RCC 7860 (cell line): ENCODE measurements at places on chromosomes 2 and 18.

- peak; percentile 62 for DNase-seq
These were observed 702 bp downstream of the LMAN1 start for GRCh38 chr18:59358414-59358711.

DNA sequence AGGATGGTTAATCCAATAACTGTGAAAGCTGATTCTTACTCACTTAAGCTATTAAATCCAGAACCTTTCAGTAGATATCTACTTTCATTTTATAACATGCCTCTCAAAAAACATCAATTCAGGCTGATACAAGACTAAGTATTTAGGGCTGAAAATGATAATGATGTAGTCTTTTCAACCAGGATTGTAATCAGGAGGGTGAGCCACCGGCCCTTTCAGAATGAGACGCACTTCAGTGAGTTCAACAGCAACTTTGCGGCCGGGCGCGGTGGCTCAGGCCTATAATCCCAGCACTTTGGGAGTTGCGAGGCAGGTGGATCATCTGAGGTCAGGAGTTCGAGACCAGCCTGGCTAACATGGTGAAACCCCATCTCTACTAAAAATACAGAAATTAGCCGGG, 30.4 kb downstream of the RBMS1 start:
- DNase-seq: no peak

DNA sequence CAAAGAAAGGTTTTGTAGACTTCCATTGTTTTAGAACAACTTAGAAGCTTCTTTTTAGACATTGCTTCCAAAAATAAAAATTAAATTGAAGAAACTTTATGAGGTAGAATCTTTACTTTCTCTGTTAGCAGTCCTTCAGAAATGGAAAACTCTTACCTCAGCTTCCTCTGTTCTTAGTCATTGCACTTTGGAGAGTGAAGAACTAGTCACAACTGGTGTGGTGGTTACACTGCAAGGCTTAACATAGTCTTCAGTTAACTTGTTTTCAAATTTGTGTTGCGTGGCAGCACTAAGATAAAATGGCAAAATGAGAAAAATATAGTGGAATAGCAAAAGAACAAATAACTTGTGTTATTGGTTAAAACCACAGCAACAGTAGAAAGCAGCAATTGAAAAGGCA, 332.6 kb downstream of the KIAA1328 start:
- no peak for DNase-seq

DNA sequence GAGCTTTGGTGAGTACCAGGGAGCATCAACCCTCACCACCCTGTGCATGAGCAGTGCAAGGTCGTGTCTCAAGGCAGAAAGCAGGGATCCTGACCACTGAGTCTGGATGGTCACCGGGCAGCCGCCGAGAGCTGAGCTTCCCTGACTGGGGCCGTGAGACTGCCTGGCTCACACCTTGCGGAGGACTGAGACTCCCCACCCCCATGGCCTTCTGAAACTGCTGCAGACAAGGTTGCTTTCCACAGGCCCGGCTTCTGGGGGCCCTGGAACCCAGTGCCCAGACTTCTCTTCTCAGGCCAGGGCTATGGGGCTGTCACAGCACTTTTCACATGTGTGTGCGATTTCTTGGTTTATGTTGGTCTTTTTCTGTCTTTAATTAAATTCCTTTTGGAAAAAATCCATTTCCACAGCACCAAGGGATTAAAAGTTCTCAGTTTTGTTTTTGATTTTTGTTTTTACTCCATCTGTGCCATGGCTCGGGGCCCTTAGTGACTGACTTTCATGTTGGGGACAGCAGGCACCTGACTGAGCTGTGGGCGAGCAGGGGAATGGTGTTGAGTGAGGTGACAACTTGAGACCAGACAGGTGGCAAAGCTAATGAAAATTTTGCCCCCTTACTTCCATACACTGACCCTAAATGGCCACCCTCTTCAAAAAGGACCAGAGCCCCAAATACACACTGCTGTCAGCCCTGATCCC, 297.9 kb downstream of the CYP26B1 start:
- DNase-seq: no peak

DNA sequence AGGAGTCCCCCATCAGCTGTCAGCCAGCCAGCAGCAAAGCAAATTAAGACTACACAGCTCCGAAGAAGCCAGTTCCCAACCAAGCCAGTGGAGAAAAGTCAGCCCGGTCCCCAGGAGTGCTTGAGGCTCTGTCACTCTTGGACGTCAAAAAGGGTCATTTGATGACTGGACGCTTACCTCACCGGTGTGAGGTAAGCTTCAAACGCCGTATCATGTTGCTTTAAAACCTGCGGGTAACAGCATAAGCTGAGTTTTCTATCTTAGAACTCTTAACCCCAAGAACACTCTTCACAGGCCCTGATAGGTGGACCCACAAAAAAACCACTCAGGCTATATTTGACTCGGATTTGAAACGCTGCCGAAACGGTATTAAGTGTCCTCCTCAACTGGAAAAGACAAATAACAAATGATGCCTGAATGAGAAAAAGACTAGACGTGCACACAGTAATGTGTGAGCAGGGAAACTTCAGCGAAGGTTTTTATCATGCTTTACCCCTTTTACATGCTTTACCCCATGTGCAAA, 682 bp upstream of the LNPK start:
- DNase-seq: no peak

GRCh38 chr2:224946895-224947294, 95.4 kb downstream of the DOCK10 start:
- DNase-seq: peak; percentile 22

DNA sequence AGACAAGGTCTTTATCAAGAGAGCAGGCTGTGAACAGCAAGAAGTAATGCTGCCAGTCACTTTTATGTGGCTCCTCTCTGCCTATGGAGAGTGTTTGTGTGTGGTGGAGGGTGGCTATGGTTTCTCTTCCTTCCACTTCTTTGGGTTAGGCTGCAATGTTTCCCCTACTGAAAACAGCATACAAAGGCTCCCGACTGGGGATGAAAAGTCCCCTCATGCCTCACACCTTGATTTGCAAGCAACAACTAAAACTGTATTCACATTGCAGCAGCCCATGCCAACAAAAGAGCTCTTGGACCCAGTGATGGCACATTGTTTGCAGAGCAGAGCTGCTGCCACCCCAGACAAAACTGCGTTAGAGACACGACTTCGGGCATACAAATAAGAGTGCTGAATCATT, 301.6 kb downstream of the SLC8A1 start:
- no peak for DNase-seq

DNA sequence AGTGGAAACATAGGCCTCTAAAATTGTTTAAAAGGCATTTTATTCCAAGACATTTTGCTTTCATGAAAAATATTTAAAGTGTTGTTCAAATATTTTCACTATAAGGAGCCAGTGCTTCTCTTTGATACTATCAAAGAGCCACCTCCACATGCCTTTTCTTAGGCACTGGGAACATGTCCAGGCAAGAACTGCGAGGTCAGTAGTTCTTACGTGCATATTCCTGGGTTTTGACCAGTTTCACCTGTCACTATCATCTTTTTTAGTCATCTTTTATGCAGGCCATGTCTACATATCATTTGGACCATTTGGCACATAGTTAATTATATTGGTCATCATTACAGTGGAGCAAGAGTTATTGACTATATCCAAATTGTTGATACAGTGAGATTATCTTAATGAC, 195.3 kb downstream of the CCDC85A start:
- no peak for DNase-seq

DNA sequence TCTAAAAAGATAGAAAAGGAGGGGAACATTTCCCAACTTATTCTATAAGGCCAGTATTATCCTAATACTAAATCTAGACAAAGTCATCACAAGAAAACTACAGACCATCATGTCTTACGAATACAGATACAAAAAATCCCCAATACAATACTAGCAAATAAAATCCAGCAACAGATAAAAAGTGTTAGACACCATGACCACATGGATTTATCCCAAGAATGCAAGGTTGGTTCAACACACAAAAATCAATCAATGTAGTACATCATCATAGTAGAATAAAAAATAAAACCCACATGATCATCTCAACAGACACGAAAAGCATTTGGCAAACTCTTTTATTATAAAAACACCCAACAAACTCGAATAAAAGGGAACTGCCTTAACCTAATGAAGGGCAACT, 18.5 kb downstream of the SLC66A2 start:
- no peak for DNase-seq

DNA sequence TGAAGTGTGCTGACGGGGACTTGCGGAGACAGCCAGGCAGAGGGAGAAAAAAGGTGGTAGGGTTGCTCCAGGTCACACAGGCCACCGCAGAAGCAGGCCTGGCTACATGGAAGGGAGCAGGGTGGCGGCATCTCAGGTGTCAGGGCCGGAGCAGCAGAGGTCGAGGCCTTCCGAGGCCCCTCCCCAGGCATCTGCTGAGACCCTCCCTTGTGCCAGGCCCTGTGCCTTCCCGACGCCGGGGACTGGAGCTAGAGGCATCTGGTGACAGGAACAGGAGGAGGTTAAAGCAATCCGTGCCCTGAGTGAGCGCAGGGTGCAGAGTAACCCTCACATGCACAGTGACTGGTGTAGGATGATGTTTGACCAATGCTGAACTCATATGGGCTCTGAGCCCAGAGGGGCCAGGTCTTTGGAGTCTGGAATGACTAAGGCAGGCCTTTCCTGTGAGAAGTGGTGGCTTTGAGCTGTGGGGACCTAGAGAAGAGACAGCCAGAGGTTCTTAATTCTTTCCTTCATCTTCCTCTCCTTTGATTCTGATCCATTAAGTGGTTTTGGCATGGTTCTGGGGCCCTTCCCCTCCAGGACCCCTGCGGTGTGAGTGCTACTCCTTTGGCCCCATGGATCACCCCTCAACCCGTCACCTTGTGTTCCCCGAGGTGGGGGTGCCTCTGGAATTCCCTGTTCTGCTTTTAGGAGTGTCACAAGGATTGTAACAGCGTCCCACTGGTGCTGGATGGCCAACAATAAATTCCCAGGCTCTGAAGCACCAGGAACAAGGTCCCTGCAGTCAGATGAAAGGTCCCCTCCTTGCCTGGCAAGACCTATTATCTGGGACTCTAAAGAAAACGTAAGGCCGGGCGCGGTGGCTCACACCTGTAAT, 72.1 kb downstream of the KLHL29 start:
- DNase-seq: no peak

GRCh38 chr2:159904959-159905305, 106.9 kb upstream of the CD302 start:
- no peak for DNase-seq

DNA sequence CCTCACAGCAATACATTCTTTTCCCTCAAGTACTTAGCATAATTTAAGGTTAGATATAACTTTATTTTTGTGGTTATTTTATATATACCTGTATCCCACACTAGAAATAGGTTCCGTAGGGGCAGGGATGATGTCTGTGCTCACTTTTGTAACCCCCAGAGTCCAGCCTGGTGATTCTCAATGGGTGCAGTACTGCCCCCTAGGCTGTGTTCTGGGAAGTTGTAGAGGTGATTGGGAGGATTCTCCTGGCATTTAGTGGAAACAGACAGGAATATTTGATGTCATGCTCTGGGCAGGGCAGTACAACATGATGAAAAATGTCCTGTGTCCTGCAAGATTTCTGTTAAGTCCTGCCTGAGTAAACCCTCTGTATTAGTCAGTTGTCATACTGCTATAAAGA, 333.3 kb downstream of the PLCL1 start:
- no peak for DNase-seq

- DNase-seq: no peak
These were observed 102.3 kb downstream of the ZFP36L2 start for GRCh38 chr2:43123981-43124686.

DNA sequence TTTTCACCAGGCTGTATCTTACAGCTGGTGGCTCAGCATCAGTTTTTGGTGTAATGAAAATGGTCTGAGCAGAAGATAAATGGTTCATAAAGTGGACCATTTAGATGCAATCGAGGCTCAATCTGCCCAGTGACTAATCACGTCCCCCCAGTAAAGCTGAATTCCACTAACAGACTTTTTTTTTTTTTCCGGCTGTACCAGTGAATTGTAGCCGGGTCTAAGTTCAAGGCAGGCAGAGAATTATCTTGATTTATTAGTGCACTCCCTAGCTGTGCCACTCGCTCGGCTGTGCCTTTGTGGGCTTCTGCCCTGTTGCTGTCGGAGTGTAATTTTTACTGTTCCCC, 215.1 kb upstream of the POU3F3 start:
- no peak for DNase-seq

GRCh38 chr18:4842751-4843150, 354.3 kb downstream of the AKAIN1 start:
- no peak for DNase-seq

- no peak for DNase-seq
These were observed 330.4 kb upstream of the SLC14A2 start for GRCh38 chr18:45284851-45285250.

GRCh38 chr18:25077944-25078723, 273.8 kb downstream of the ZNF521 start:
- DNase-seq: no peak

- no peak for DNase-seq
These were observed 114.4 kb upstream of the TMEM200C start for GRCh38 chr18:6009756-6010155.

DNA sequence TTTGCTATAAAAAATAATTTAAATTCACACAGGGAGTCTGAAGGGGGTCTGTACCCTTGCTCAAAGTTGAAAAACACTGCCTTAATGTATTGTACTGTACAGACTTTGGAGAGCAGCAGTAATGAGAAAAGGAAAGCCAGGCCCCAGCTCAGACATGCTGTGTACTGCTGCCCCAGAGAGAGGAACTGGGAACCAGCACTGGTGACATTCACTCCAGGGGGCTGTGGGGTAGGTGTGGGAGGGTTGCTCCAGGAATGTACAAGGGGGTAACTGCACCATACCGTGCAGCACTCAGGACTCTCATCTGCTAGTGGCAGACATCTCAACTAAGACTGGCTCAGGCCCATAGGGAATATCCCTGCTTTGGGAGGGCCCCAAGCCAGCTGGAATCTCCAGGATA, 146.0 kb upstream of the RMP24 start:
- DNase-seq: no peak

DNA sequence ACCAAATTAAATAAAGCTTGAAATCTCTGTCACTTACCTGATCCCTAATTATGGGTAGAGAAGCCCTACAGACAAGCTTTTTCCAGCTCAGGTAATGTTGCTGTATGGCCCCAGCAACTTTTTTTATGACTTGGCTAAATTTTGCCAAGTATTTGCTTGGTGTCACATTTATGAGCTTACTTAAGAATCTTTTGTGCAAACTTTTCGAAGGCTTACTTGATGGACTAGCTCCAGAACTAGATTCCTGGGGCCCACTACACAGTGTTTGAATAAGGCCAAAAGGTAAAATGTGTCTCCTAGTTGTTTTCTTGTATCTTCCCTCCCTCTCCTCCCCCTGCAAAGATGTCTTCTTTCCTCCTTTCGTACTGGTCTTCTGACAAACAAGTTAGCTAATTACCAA, 257.9 kb downstream of the OSR1 start:
- no peak for DNase-seq

DNA sequence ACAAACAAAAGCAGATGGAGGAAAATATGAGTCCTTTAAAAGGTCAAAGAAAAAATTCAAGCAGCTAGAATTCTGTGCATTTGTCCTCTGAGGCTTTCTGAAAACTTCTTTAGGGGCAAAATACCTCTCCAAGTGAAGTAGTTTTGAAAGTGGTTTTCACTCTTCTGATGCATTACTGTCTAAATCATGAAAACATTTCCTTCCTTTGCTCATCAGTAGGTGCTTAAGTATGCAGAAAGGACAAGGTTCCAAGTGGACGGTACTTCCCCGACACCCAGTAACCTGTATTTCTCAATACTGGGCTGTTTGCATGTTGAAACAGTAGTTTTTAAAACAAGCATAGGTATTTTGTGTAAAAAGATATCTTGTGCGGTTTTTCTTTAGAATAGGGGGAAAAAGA, 189.1 kb upstream of the ERBB4 start:
- DNase-seq: no peak
